ENCODE measurements at places on chromosomes 4 and X.

GRCh38 chr4:26753617-26754016 is 107.0 kb upstream of the STIM2 start:
- peak; percentile 20 for DNase-seq

DNA sequence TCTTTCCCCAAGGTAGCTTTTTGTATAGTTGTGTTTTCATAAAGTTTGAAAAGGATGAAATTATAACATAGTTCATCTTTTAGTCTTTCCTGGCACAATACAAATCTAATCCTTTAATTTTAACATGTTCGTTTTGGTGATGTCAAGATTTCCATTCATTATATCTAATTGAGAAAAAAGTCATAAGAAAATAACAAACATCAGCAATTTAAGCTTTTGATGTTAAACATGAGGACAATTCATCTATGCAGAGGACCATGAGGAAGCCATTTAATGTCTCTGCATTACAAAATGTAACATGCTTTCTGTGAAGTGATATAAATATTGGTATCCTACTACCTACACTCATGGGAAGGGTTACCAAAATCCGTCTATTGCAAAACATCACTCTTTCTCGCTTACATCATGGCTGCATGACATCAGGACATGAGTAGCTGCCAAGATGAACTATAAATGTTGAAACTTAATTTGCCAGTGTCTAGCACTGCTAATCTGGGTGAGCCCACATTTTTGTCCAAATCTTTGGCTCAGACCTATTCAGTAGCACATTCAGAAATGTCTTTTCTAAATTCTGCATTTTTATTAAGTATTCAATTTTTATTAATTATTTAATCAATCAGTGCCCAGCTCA is 9.5 kb downstream of the EPGN start:
- DNase-seq: no peak

- no peak for DNase-seq
Observed at GRCh38 chrX:148930206-148930729, 429.9 kb downstream of the AFF2 start.

DNA sequence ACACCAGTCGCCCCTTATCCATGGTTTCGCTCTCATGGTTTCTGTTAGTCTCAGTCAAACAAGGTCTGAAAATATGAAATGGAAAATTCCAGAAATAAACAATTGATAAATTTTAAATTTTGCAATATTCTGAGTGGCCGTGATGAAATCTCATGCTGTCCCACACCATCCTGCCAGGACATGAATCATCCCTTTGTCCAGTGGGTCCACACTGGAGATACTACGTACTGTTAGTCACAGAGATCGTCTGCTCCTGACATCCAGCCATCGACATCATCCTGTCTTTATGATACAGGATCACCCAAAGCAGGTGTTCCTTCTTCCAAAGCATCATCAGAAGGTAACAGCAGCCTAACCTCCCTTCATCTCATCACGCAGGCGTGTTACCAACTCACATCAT is 76.5 kb upstream of the MSX1 start:
- DNase-seq: no peak

- DNase-seq: no peak
Observed at GRCh38 chr4:90027565-90027964, 99.6 kb upstream of the CCSER1 start.

DNA sequence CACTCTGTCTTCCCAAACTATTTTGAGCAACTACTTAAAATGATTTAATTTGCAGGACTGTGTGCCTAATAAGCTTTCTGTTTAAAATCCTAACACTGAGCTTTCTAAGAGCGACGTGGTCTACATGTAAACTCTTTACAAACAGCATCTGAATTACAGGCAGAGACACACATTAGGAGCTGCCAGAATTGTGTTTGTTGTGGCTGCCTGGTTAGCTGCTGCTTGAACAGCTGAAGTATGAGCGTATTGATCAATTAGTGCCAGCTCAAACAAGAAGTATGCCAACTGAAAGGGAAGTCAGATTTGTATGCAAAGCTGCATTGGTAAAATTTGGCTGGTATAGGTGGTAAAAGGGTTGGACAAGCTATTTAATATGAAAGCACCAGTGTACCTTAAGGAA is 384.4 kb downstream of the PCDH7 start:
- DNase-seq: no peak

GRCh38 chr4:154332681-154333421 is 158.7 kb downstream of the DCHS2 start:
- DNase-seq: peak; percentile 70

DNA sequence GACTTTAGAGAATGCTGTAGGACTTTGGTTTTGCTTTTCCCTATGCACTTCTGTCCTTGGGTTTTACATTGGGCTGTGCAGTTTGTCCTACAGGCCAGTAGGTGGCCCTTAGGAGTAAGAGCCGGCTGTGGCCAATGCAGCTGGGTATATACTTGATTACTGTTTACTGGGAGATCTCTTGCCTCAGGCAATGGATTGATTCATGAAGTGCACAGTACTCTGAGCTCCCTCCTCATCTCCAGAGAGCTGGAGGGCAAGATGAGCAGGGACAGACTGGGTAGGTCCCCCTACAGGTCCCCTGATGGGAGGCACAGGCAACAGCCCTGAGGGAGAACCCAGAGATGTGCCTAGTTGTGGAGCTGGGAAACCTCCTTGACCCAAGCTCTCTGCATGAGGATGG is 103.8 kb upstream of the QRFPR start:
- no peak for DNase-seq

DNA sequence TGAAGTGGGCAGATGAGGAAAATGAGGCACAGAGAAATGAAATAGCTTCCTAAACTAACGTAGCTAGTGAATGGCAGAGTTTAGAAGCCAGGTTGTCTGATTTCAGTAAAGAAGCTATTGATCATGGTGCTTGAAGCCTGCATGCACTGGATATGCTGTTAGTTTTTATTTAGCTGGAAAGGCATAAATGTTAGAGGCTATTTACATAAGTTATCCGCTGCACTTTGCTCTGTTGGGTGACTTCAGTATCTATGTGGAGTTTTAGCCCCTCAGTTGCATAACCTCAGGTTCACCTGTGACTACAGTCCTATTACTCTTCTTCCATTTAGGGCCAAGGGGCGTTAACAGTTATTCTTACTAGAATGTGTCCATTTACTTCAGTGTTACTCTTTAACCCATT is 522.4 kb upstream of the RPS6KA3 start:
- no peak for DNase-seq

Measured in NCI-H510A (cell line).